ENCODE measurements at places on chromosomes 2 and 18. TPM values are rescaled to one million over a fixed set of nuclear protein-coding genes. Genes with fewer than 3 reads are reported as not detected.

The SP140 gene
- total RNA-seq = not detected

The ITGB6 gene
- not detected for total RNA-seq

The STARD6 gene
- total RNA-seq = not detected

The ALK gene
- not detected for total RNA-seq

The USP14 gene
- 22.1 TPM for total RNA-seq

The GREB1 gene
- total RNA-seq = 30.8 TPM

The ANKRD36 gene
- 40.2 TPM for total RNA-seq

The C2orf78 gene
- total RNA-seq = 0.06 TPM

The DCDC2C gene
- not detected for total RNA-seq

The CD28 gene
- not detected for total RNA-seq

The AFF3 gene
- 0.56 TPM for total RNA-seq

The SCYGR5 gene
- total RNA-seq = not detected

The SLC11A1 gene
- total RNA-seq = not detected

The LMAN1 gene
- 338 TPM for total RNA-seq

The RBBP8 gene
- 64.8 TPM for total RNA-seq

The ATF2 gene
- total RNA-seq = 133 TPM

The INO80B gene
- total RNA-seq = 8.7 TPM

The ZC3H6 gene
- 21.7 TPM for total RNA-seq

The PRLH gene
- total RNA-seq = not detected
